Amygdala (tissue), 56 donors: ENCODE measurements at places on chromosomes 11 and 22.

- DNase-seq: no peak
Measured at GRCh38 chr22:40120848-40121247, 56.9 kb upstream of the TNRC6B start.

GRCh38 chr11:59186130-59186594 is 14.2 kb downstream of the DTX4 start:
- DNase-seq: peak; percentile 33

DNA sequence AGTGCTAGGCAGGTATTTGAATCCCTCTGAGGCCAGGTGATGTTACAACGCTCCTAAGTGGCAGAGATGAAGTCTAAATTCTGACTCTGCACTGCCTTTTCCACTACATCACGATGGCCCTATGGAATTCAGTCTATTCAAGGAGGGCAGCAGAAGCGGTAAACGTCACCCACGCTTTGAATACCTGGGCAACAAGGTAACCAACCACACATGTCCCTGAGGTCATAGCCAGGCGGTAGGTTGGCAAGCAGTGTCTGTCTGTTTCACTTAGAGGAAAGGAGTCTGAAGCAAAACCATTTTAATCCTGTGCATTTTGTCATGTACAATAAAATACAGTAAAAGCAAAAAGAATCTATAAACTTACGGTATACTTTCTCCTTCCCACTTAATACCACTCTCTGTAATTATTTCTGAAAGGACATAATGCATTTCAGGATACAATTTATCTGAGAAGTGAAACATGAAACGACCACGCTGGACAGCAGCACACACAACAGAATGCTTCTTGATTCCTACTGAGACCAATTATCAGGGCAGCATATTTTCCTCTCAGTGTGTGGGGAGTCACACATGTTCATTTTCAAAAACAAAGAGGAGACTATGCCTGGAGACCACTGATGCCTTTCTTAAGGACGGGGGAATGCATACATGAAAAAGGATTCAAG is 51.3 kb downstream of the PRDM10 start:
- no peak for DNase-seq

DNA sequence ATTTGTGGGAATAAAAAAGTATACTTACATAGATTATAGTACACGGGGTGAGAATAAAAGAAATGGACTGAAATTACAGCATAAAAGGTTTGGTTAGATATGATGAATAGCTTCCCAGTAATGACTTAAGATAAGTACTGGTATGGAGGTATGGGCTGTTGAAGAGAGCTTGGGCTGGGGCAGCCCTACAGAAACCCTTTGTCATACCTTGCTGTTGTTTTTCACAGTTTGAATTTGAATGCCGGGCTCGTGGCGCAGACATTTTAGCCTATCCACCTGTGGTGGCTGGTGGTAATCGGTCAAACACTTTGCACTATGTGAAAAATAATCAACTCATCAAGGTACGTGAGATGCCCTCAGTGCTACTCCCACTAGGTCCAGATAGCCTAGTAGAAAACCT is 42.3 kb upstream of the RBX1 start:
- DNase-seq: no peak

- DNase-seq: no peak
Measured at GRCh38 chr11:1373536-1374214, 16.1 kb upstream of the BRSK2 start.

DNA sequence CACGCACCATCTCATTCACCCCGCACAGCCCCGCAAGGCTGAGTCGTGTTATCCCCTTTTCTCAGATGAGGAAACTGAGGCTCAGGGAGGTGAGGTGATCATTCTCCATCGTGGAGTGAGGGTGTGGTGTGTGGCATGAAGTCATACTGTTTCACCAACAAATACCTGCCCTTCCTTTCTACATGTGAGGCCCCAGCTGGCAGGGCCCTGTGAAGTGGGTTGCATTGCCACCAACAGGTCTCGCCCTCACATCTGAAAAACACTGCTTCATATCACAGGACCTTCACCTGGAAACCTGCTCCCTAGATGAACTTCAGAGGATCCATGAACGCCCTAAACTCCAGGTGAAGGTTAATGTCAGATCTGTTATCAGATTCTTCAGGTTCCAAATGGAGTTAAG is 4.3 kb downstream of the SSTR3 start:
- no peak for DNase-seq

DNA sequence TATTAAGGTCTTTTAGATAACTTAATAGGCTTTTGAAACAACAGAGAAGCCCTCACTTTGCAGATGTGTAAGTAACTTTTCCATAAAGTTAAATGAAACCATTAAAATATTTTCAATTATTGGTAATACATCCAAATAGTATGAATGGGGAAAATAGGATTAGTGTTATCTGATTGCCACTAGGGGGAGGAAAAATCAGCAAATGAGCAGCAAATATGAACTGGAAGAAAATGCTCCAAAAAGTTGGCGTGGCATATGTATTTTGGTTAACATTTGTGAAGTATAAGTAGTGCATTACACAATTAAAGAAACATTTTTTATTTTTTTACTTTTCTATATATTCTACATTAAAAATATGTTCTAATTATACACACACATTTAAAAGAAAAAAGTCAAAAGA is 259.8 kb upstream of the ANO5 start:
- DNase-seq: no peak

DNA sequence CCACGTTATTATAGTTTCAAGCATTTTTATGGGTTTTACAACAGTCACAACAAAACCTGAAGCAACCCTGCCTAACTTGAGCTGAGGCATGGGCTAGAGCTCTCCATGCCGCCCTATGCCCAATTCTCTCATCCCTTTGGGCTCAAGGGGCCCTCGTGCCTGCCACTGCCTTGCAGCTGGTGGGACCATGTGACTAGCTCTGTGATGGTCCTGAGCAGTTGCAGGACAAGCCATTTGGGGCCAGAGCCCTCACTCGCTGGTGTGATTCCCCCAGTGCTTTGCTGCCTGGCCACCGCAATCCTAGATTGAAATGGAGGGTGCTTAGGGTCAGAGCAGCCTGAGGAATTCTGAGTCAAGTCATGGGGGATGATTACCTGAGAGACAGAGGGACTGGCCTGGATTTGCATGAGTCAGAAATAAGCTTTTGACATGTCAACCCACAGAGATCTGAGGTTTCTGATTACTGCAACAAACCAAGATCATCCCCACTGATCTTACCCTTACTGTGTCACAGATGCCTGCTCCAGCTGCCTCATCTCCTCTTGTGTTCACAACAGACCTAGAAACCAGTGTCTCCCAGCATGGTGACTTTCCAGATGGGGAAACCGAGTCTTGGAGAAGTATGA is 323.7 kb downstream of the BRD1 start:
- no peak for DNase-seq

- DNase-seq: no peak
Measured at GRCh38 chr22:45692549-45692948, 20.9 kb downstream of the ATXN10 start.

- no peak for DNase-seq
Measured at GRCh38 chr11:12669930-12670329, 4.3 kb upstream of the TEAD1 start.

- DNase-seq: no peak
Measured at GRCh38 chr11:98207086-98207485, 813.7 kb upstream of the CNTN5 start.

DNA sequence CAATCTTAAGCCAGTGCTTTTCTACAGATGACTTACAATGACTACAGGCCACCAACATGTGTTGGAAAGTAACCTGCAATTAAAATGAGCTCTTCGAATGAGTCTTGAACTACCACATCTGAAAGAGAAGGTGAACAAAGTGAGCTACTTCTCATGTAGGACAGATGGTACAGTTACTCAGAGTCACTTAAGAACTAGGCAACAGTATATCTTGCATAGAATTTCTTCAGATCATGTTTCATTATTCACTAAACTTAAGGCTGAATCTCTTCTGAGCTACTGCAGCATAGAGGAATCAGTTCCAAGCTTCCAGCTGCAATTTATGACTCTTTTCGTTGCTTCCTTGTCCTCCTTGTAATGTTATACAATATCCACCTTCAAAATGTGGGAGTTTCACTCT is 270.9 kb downstream of the TTC28 start:
- DNase-seq: no peak

DNA sequence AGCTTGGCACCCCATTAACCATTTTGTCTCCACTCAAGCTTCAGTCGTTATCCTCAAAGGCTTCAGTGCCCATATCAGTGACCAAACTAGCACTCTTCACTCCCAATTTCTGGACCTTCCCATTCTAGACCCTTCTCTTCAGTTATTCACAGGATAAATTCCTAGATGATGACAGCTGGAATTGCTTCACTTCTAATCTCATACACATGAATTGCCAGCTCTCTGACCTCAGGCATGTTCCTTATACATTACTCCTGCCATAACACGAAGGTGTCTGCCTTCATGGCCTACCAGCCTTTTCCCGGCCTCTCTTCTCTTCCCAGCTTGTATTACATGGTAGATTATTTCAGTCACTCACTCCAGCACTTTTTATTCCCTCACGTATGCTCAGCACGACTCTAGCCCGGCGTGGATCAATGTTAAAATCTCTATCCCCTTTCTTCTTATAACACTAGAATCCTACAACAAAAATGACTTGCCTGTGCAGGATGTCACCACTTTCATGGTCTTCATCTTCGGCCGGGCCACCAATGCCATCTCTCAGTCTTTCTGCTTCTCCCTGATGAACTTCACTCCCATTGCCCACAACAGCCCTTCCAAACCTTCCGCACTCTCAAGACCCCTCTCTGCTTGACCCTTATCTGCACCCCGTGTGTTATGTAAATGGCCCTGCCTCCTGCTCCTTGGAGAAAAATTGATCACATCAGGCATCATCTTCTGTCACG is 36.9 kb downstream of the EIF3F start:
- DNase-seq: no peak

DNA sequence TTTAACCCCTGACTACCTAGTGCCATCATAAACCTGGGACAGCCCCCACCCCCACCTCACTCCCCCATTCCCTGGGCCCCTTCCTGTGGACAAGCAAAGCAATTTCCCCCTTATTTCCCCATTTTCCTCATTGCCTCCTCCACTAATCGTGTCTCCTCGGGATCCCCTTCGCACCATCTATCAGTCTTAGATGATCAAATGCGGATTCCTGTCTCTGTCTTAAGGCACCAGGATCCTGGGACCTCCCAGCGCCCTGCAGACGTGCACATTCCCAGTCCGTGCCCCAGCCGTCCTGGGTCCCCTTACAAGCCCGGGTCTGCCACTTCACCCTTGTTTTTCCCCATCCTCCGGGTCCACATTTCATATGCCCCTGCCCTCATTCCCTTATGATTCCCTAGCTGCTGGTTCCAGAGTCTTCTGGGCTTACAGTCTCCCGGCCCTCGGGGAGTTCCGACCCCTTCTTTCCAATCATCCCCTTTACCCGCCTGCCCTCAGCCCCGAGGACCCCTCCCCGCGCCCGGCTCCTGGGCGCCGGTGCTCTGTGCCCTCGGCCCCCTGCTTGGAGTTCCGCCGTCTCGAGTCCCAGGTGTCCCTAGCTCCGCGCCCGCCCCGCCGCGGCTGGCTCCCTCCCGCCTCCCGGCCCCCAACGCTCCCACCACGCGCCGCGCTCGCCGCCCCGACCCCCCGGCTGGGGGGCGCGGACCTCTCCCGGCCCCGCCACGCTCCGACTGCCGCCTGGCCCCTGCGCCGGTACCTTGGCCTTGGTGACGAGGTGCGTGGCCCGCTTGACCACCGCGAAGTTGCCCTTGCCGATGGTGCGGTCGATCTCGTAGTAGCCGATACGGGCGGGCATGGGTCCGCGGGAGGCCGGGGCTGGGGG is 599 bp downstream of the SIK3 start:
- peak; percentile 21 for DNase-seq

GRCh38 chr22:37636186-37636948 is 3.1 kb upstream of the SH3BP1 start:
- DNase-seq: no peak

DNA sequence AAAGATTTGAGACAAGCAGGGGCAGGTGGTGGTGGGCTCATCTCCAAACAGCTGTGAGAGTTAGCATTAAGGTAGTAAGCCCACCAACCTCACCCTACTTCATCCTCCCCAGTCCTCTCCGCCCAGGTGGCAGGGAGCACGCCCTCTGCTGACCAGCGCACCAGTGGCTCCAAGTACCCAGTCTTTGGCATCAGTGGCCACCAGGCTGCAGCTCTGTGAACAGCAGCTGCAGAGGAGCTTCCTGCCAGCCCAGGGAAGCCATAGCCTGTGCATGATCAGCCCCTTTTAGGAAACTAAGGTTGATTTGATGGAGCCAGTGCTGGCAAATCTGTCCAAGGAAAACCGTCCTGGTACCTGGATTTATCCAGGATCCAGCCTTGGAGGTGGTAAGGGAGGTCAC is 21.7 kb downstream of the CAVIN3 start:
- DNase-seq: no peak
